Glutamatergic neuron (in vitro differentiated cells): ENCODE measurements at places on chromosomes 7 and 10.

- DNase-seq: no peak
Observed at GRCh38 chr10:48608976-48609375, 4.1 kb upstream of the ARHGAP22 start.

DNA sequence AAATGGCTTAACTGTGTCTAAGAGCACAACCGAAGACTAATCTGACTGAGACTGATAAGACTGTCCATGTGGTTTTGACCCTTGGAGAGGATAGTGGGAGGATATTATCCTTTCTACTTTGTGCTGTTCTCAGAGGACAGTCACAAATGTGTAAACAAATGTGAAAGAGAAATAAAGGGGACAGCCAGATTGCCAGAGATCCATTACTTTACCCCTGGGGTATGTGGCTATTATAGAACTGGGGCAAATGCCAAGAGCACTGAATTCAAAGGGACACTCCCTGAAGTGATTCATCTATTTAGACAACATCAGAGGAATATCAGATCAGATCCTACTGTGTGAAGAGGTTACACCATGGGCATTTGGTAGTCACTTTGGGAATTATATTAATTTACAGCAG lies 154.7 kb downstream of the RNLS start:
- no peak for DNase-seq

DNA sequence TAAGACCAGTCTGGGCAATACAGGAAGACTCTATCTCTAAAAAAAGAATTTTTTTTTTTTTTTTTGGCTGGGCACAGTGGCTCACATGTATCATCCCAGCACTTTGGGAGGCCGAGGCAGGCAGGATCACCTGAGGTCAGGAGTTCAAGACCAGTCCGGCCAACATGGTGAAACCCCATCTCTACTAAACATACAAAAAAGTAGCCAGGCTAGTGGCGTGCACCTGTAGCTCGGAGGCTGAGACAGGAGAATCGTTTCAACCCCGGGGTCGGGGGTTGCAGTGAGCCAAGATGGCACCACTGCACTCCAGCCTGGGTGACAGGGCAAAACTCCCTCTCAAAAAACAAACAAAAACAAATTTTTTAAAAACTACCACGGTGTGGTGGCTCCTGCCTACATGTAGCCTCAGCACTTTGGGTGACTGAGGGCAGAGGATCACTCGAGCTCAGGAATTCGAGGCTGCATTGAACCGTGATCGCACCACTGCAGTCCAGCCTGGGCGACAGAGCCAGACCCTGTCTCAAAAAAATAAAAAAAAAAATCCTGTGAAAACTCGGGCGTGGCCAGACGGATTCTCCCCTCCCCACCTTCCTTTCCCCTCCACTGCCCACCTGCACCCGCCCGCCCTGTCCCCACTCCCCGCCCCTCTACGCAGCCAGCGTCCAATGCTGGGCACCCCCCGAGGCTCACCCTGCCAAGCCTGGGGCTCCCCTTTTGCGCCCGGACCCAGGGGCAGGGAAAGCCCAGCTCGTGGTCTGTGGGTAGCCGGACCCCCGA lies 745 bp upstream of the ORAI2 start:
- DNase-seq: no peak

DNA sequence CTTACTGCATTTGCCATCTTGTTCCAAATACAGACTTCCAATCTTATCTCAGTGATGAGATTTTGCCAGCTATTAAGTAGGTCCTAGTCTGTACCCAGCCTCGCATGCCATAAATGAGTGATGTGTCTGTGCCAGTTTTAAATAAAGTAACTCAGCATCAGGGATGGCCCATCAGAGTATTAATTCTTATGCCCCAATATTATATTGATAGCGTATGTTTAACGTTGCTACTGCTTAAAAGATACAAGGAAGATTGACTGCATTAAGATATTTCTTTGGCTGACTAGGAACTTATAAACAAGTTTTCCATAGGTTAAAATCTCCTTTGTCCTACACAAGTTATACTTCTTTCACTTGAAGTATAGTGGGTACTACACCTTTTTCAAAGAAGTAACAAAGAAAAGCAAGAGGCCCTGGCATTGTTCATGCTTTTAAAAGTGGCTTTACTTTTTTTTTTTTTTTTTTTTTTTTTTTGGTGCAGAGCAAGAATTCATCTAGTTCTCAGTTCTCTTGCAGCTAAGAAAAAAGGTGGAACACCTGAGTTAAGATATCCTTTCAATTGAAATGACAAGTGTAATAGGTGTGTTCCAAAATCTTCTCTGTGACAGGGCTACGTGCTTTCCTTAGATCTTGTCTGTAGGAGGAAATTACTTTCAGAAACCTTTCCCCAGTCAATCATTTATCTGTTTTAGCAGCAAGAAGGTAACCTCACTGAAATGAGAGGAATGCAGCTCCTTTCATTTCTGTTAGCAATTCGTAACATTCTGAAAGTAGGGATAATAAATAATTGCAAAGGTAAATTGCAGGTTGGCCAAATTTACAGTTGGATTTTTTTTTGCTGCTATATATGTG lies 245.0 kb downstream of the CELF2 start:
- DNase-seq: no peak

DNA sequence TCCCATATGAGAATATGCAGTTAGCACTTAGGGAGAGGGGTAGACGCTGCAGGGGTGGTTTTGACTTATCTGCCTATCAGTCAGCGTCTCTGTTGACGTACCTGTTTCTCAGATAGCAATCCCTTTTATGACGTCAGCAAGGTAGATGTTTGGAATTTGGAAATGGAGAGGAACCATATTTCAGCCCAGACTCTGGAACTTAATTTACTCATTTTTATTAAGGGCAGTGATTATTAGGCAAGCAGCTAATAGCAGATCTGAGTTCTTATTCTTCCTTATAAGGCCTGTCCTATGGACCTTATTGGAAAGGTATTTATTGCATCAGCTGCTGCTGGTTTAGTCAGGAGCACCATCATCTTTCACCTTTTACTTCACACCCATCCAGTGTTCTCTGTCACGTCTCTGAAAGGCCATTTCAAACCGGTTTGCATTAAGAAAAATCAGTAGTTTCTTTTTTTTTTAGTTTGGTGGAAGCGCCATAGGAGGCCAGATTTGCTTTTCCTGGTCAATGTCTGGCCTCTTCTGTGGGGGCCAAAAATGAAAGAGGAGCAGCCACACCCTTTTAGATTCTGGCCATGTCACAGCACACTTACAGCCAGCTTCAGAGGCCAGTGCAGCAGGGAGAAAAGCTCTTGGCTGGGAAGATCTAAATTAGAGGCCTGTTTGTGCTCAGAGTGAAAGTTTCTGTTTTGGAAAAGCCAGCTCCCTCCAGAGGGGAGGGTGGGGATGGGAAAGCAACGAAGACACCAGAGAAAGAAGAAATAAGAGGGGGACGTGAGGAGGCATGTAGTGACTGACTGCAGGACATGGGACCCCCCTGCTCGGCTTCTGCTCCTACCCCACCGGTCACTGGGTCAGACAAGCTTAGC lies 146.3 kb downstream of the TCF7L2 start:
- DNase-seq: no peak

DNA sequence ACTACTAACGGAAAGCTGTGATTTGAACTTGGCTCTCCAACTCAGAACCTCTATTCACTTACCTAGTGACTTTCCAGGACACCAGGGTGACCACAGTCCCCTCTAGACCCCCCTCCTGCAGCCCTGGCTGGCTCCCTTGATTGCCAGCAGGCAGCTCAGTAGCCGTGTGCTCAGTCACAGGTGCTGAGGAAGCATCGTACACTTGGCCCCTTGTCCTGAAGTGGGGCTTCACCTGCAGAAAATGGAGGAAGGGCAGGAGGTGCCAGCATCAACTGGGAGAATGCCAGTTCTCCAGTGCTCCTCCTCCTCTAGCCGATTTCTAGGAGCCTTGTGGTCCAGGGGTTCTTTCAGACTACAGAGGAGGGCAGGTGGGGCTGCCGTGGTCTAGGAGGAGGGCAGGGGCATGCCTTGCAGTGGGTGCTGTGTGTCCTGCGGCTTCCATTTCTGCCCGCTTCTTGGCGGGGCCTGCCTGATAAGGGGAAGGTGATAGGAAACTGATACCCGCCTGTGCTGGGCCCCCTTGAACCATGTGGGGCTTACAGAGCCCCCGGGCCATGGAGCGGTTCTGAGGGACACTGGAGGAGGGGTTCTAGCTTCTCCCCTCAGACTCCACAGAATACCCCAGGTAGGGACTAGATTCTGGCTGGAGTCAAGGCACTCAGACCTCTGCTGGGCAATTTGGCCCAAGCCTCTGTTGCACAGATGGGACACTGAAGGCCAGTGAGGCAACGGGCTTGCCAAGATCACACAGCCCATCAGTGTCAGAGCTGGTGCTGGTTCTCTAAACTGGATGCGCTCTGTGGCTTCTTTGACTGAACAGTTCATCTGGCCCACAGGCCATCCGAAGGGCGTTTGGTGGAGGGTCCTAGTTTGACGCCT lies 14.0 kb downstream of the FAM241B start:
- DNase-seq: no peak

GRCh38 chr10:110324805-110325280 lies 20.1 kb upstream of the SMNDC1 start:
- DNase-seq: no peak
